AG04450 (cell line): ENCODE measurements at places on chromosomes 3 and 15. TPM values are rescaled to one million over a fixed set of nuclear protein-coding genes. Genes with fewer than 3 reads are reported as not detected.

The GOLGA8J gene
- polyA plus RNA-seq, result not detected in 2 replicates

The CNTN6 gene
- polyA plus RNA-seq, result not detected in 2 replicates

The BUB1B gene
- 8.2 and 9.0 TPM in 2 replicates for polyA plus RNA-seq

The LXN gene
- 281 and 347 TPM in 2 replicates for polyA plus RNA-seq

The OR4F6 gene
- polyA plus RNA-seq, result not detected in 2 replicates

The GOLGA6L4 gene
- 2.3 and 2.5 TPM in 2 replicates for polyA plus RNA-seq

The NR1I2 gene
- polyA plus RNA-seq, result not detected in 2 replicates

The STRC gene
- polyA plus RNA-seq, result not detected in 2 replicates

The CYP19A1 gene
- polyA plus RNA-seq, result not detected in 2 replicates

The MYL3 gene
- not detected in 2 replicates for polyA plus RNA-seq

The THRB gene
- polyA plus RNA-seq, result 0.02 TPM in 1 of 2 replicates, not detected in the other

The ST8SIA2 gene
- polyA plus RNA-seq, result 0.21 and 0.33 TPM in 2 replicates

The MITF gene
- polyA plus RNA-seq, result 32.2 and 32.5 TPM in 2 replicates

The AGTR1 gene
- polyA plus RNA-seq, result 0.20 and 0.35 TPM in 2 replicates

The HIGD2B gene
- polyA plus RNA-seq, result not detected in 2 replicates

The IL17RE gene
- 2.0 and 2.1 TPM in 2 replicates for polyA plus RNA-seq

The PIGX gene
- polyA plus RNA-seq, result 8.5 and 12.7 TPM in 2 replicates

The GUCA1C gene
- not detected in 2 replicates for polyA plus RNA-seq

The POLQ gene
- 0.96 and 1.4 TPM in 2 replicates for polyA plus RNA-seq

The ZBED2 gene
- 0.11 and 0.14 TPM in 2 replicates for polyA plus RNA-seq

The ACP3 gene
- polyA plus RNA-seq, result 0.71 and 1.9 TPM in 2 replicates

The ZNF662 gene
- 1.3 TPM in 2 replicates for polyA plus RNA-seq

The MST1R gene
- 0.10 and 0.41 TPM in 2 replicates for polyA plus RNA-seq

The RHCG gene
- polyA plus RNA-seq, result not detected in 2 replicates

The MAGEL2 gene
- 0.12 and 0.20 TPM in 2 replicates for polyA plus RNA-seq

The STRIT1 gene
- polyA plus RNA-seq, result not detected in 2 replicates

The CDCP1 gene
- 13.6 and 17.8 TPM in 2 replicates for polyA plus RNA-seq

The EPHA3 gene
- polyA plus RNA-seq, result 0.04 TPM in 2 replicates

The LYZL4 gene
- polyA plus RNA-seq, result not detected in 2 replicates

The COL7A1 gene
- 19.8 and 25.8 TPM in 2 replicates for polyA plus RNA-seq
